Immature natural killer cell (primary cell): ENCODE measurements at places on chromosomes 5 and 9. TPM values are rescaled to one million over a fixed set of nuclear protein-coding genes. Genes with fewer than 3 reads are reported as not detected.

Gene BARX1
- polyA plus RNA-seq, result not detected

Gene IL4
- polyA plus RNA-seq, result not detected

Gene DND1
- not detected for polyA plus RNA-seq

Gene C8G
- polyA plus RNA-seq, result 2.1 TPM

Gene SYNPO
- not detected for polyA plus RNA-seq

Gene MAP1B
- polyA plus RNA-seq, result 0.02 TPM

Gene EGFLAM
- polyA plus RNA-seq, result not detected

Gene QRFP
- polyA plus RNA-seq, result not detected

Gene TXNDC15
- polyA plus RNA-seq, result 25.3 TPM

Gene LTC4S
- 5.8 TPM for polyA plus RNA-seq
